ENCODE measurements at places on chromosomes 3 and 15.
A peak's percentile ranks its signal among the peaks of the same experiment; 100 is the strongest.

DNA sequence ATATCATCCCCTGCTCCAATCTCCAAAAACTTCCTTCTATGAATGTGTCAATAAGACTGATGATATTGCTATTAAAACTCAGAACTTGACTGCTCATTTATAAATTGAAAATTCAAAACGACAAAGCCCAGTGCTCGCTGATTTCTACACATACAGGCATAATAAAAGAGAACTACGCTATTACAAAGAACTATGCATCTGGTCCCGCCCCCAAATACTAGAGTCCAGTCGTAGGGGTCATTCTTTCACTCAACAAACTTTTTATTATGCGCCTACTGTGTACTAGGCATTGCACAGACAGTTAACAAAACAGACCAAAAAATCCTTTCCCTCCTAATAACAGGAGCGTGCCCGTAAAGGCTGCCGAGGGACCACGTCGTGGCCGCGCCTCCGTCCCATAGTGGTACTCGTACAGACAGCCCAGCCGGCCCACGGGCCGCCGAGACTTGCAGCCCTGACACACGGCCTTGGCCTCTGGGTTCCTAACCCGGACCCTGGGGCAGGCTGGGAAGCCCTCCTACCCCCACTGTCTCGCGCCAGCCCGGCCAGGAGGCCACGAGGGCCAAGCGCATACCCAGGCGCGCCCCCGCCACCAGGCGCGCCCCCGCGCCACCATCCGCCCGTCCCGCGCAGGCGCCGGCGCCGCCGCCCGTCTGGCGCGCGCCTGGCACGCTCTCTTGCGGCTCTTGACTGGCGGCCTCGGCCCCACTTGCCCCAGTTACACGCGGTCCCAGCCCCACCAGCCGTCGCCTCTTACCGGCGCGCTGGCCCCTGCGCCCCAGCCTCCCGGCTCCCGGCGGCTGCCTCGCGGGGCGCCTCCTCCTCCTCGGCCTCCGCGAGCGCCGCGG, 757 bp downstream of the AVEN start:
- DNase-seq: peak; percentile 92

DNA sequence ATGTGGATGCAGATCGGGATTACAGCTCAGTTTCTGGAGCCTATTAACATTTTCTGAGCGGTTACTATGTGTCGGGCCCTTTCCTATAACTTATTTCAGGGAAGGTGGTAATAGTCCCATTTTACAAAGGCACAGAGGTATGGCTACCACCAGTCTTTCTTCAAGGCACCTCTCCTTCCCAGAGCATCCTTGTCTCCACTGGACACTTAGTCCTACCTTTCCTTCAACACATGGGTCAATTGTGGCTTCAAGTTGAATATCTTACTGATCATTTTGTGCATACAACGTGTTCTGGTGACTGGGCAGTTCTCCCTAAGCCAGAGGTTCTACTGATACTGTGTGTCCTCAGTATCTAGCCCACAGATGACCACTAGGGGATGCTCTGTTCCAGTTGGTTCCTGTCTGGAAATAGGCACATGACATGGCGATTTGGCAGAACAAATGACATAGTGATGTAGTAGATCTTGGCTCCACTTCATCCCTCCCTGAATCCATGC, 60.7 kb upstream of the CMTM8 start:
- no peak for DNase-seq

- DNase-seq: no peak
Observed at GRCh38 chr3:157333551-157333991, 103.1 kb upstream of the PTX3 start.

DNA sequence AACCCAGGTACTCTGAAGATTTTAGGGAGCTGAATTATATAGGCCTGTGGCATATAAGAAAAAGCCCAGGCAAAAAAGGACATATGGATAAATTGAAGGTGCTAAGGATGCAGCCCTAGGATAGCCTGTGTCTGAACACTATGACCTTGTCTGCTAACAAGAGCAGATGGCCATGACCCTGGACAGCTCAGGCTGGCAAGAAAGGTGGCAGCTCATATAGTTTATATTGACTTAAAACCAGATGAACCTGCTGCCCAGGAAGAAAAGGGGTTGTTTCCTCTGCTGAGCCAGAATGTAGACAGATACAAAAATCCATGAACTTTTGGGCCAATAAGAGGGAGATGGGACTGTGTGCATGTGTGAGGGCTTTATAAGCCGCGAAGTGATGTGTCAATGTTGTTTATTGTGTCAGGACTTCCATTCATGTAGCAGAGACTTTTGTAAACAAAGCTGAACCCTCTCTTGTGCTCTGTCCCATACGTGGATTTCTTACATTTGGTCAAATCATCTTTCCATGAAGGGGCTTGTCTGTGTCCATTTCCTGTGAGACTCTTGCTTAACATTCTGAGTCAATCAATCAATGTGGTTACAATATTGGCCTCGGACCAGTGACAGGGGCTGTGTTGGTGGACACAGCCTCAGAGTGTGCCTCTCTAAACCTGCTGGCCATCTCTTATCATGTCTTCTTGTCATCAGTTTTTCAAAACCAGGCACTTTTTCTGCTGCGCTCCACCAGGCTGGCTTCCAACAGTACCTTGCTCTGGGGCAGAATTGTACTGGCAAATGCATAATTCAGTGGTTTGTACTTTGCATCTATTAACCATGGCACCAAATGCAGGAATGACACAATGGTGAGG, 321.2 kb downstream of the WDR72 start:
- DNase-seq: no peak

DNA sequence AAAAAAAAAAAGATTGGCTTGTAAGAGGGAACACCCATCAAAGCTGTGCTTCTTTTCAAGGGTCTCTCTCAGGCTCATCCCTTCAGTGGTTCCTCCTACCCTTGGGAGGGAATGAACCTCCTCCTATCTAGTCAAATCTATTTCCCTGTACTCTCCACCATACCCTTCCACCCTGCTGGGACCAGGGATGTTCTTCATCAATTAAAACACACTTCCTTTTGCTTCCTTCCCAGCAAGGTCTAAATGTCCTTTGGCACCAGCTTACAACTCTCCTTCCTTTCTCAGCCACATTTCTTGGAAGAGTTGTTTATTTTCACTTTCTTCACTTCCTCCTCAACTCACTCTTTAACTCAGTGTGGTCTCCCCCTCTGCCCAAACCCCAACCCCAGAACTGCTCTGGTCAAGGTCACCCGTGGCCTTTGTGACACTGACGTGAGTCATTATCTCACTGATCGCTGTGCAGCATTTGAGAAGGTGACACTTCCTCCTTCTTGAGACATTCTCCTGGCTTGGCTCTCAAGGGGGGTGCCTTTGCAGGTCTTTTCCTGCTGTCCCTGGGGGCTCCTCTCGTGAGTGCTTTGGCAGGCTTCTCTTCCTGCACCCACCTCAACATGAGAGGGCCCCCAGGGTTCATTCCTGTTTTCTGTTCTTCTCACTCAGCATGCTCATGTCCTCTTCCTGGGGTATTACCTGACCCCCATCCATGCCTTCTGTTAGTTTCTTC, 210.5 kb upstream of the TLE3 start:
- no peak for DNase-seq

GRCh38 chr3:149152420-149152819, 23.0 kb downstream of the HPS3 start:
- DNase-seq: no peak

- no peak for DNase-seq
Observed at GRCh38 chr3:138539352-138539751, 54.7 kb downstream of the CEP70 start.

- no peak for DNase-seq
Observed at GRCh38 chr15:24877174-24877573, 77.6 kb upstream of the SNRPN start.

GRCh38 chr3:56064684-56065083, 403.6 kb downstream of the ERC2 start:
- DNase-seq: no peak

- DNase-seq: peak; percentile 46
Observed at GRCh38 chr3:11159421-11159904, 5.2 kb downstream of the HRH1 start.

DNA sequence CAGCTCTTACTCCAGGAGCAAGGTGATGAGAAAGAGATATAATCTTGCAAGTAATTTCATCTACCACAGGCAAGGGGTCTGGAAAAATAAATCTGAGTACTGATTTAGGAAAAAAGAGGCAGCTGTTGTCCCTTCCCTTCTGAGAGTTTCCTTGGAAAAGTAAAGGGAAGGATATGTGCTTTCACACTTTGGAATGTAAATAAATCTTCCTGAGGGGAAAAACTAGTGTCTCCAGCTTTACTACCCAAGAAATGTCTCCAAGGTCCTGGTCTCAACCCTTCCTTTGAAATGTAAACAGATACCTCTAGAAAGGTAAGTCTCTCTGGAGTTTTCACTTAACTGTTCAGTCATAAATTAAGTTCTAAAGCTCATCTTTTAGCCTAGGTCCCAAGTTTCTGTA, 102.6 kb downstream of the DPH6 start:
- no peak for DNase-seq

DNA sequence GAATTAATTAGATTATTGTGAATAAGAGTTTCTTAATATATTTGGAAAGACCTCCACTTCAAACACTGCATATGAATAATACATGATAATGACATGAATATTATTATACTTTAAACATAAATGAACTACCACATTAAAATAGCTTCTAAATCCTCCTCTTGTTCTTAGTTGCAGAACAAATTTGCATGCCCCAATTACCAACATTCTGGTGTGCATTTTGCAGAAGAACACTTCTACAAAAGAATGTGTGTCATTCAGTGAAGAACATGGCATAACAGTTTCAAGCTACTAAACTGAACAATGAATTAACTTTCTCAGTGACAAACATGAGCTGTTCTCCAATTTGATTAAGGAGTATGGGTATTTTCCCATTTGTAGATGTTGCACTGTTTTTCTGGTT, 711.3 kb upstream of the NAALADL2 start:
- DNase-seq: no peak

DNA sequence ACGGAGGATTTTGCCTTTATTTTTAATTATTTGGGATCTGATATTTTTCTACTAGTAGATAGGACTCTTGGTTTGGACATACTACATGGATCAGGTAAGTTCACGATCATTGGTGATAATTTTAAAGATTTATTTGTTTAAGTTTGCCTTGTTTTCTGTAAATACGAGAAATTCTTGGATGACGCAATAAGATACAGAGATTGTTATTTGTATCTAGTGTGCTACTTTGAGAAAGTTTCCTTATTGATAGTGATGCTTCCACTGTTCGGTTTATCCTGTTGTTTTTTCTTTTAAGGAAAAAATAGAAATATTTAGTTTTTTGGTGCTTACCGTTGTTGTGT, 577 bp downstream of the CHD2 start:
- no peak for DNase-seq

GRCh38 chr15:60781211-60781713, 302.3 kb upstream of the ICE2 start:
- peak; percentile 34 for DNase-seq

DNA sequence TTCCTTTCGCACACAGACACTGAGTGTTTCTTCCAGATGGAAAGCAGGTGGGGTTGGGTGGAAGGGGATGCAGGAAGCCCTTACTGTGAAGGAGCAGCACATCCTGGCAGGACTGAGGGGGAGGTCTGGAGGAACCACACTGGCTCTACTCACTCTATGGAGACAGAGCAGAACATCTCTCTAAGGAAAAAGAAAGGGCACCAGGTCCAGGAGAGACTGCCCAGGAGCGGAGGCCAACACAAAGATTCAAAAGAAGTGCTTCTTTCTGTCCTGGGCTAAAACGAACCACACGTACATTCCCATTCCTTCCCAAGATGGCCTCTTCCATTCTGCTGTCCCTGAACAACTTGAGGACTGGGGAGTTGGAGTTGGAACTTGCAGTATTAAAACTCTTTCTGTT, 13.8 kb upstream of the VIPR1 start:
- no peak for DNase-seq

DNA sequence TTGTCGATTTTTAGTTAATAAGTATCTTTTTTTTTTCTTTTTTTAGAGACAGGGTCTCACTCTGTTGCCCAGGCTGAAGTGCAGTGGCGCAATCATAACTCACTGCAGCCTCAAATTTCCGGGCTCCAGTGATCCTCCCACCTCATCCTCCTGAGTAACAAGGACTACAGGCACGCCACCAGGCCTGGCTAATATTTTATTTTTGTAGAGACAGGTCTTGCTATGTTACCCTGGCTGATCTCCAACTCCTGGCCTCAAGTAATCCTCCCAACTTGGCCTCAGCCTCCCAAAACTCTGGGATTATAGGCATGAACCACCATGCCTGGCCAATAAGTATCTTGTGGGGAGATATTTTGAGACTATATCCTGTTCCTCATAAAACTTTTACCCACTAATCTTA, 29.4 kb upstream of the ARID3B start:
- no peak for DNase-seq

DNA sequence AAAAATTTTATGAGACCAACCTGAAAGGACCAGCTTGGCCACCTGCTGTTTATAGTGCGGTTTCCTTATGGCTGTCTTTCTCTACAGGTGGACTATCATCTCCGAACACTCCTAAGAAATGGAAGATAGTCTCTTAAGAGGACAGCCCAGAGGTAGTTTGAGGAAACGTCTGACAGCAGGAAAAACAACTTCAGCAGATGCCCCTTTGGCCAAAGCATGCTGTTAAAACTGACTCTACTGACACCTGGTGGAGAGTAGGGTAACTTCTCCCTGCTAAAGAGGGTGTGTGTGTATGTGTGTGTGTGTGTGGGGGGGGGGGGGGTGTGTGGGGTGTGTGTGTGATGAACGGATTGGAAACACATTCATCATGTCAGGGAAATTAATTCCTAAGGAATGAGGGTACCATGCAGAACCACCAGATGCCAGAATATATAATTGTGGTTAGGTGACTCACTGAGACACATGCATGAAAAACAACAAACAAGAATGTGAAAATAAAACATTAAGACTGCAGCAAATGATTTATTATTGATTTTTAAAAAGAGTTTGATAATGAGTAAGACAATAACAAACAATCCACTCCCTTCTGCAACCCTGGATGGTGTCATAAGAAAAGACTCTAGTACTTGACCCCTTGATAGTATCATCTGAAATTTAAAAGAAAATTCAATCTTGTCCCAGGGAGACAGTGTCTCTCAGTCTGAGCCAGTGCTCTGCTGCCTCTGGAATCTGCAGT, 256.5 kb downstream of the THRB start:
- no peak for DNase-seq

DNA sequence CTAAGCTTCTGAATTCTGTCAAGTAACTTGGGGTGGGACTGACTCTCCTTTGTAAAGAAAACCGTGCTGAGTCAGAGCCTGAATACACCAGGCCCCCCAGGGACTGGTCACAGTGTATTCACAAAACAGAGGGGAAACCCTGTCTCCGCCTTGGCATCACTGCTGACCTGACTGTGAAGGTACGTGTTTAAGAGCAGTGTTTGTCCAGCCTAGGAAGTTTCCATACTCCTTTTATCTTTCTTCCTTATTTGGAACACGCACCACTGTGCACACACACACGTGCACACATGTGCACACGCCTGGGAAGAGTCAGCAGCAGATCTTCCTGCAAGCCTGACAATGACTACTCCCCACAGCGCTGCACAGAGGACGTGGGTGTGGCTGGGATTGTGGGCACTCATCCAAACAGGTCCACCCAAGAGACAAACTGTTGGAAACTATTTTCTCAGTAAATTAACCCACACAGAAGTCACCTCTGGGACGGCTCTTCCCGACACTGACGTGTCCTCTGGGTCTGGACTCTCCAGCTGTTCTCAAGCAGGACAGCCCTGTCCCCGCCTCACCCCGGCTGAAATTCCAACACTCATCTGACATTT, 87.7 kb downstream of the ATP10A start:
- DNase-seq: peak; percentile 76

GRCh38 chr15:97177151-97177577, 783.3 kb upstream of the ARRDC4 start:
- no peak for DNase-seq

Data from left ventricle myocardium superior (tissue), 1 donor.